ENCODE measurements at places on chromosomes 6 and 20.

GRCh38 chr6:17015551-17016381, 86.1 kb upstream of the STMND1 start:
- peak; percentile 4 for DNase-seq

- no peak for DNase-seq
Observed at GRCh38 chr20:34309691-34310090, 6.5 kb upstream of the AHCY start.

DNA sequence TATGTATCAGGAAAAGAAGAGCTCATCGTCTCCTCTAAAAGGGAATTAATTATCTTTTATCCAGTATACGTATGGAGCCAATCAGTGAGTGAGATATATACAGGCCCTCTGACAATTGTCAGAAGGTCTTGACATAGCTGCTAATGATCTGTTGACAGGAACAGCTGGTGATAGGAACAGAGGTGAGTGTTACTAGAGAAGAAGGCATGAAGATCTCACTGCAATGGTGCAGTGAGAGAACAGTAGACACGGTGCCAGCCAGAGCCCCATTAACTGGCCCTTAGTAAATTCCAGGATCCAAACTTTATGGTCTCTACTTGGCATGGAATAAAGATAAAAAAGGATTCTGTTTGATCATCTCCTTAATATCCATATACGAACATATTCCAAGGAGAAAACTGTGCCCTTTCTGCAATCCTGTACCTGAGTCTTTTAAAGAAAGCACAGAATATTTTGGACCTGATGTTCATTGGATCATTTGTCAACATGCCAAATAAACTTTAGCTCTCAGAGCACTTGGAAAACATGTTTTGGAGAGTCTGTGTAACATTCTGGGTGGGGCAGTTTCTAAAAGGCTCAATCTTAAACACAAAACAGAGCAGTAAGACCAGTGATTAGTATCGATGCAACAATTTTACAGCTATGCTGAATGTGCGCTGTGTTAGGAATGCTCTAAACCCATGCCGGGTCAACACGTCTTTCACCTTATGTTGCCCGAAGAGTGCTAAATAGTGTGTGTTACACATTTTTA, 135.8 kb upstream of the CITED2 start:
- no peak for DNase-seq

DNA sequence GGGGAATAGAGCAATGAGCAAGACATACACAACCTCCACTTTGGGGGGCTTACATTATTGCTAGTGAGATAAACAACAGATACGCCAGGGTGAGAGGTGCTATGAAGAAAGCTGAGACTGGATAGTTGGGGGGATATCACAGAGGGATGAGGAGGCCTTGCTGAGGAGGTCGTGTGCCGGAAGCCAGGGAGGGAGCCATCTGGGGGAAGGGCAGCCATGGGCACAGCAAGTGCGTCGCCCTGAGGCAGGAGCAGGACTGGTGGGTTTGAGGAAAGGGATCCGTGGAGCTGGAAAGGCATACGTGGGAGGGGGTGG, 12.2 kb upstream of the BAK1 start:
- DNase-seq: no peak

- no peak for DNase-seq
Observed at GRCh38 chr6:2165286-2165685, 80.1 kb downstream of the GMDS start.

DNA sequence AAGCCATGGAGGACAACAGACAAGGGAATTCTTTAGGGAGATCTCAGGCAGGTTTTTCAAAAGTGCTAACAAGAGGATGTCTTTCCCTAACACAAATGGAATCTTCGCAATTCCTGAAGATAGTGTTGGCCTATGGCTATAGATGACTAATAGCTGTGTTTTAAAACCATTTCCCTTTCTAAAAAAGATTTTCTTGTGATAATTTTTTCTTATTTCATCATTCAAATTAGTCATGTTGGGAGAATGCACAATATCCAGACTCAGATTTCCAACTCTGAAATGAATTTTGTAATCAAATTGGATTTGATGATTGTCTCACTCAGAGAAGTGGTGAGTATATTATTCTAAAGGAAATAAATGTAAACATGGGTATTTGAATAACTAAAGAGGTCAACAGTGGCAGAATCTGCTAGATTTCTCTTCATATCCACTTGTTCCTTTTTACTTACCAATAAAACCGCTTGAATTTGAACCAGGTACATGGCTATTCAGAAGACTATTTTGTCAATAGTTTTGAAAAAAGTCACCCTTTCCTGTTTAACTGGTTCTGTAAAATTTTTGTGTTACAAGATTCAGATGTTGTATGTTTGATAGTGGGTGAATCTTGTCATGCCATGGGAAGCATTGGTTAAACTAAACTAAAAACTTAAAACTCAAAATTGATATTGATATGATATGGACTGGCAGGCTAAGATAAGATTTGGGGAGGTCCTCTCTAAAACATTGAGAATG, 1223.7 kb upstream of the EYS start:
- no peak for DNase-seq

DNA sequence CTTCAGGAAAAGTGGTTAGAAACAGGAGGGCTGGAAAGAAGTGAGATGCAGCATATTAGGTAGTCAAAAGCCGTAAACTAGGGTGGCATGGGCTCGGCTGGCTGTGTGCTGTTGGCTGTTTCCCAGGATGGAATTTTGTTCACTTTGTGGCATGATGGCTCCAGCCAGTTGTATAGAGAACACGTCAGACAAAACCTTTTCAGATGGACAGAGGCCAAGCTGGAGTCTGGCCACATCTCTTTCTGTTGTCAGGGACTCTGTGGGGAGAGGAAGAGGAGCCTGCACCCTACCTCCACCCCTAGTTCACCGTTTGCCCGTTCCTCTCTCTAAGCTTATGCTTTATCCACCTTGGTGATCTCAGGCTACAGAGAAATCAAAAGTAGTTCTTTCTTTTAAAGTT, 22.0 kb downstream of the C6orf89 start:
- DNase-seq: no peak

DNA sequence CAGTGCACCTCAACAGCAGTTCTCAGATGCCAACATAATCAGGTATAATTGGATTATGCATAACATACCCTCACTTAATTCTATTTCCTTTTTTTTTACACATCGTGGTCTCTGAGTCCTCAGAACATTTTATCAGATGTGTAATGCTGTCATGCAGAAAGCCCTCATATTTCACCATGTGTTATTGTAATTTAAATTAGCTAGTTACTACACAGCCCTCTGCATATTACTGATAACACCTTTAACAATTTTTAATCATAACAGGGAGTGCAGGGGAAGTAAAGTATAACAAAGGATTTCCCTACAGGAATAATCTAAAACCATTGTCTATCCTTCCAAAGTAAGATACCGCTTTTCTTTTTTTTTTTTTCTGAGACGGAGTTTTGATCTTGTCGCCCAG, 91.9 kb upstream of the CCDC28A start:
- no peak for DNase-seq

DNA sequence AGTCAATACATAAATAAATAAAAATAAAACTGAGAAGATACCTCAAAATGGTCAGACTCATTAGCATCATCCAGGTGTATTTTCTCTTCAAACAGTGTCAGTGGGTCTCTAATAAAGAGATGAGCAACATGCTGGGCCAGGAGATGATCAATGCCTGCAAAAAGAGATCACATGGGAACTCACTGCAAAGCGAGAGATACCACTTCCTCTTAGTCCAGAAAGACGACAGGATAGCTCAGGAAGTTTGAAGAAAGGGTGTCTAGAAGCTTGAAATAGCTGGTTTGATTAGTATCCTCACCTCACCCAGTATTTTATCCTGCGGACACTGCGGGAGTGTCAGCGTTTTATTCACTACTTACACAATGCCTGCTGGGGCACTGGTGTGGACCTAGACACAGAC, 38.0 kb downstream of the GCLC start:
- no peak for DNase-seq

- no peak for DNase-seq
Observed at GRCh38 chr6:61857541-61857940, 428.5 kb downstream of the KHDRBS2 start.

DNA sequence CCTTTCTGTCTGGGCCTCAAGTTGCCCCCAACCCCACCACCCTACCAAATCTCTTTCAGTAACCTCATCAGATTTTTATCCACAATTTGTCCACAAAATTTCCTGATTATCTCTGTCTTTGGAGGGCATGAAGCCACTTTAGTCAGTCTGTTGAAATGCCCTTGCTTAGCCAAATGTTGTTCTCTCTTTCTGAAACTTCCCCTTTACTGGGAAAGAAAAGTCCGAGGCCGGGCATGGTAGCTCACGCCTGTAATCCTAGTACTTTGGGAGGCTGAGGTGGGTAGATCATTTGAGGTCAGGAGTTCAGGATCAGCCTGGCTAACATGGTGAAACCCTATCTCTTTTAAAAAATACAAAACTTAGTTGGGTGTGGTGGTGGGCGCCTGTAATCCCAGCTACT, 33.8 kb downstream of the TOMM6 start:
- DNase-seq: no peak

DNA sequence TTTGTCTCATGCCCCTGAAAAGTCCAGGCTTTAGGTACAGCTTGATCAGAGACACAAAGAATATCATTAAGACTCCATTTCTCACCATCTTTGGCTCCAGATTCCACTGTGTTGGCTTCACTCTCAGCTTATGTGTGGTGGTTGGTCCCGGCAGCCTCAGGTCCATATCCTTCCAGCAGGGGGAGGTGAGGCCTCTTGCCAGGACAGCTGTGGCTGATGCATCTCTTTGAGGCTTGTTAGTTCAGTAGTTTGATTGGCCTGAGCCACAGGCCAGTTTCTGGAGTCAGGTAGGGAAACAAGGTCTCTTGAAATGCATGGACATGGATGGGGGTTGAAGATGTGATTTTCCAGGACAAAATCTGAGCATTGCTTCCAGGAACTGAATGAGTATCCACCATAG, 62.4 kb downstream of the JAG1 start:
- no peak for DNase-seq

- DNase-seq: no peak
Observed at GRCh38 chr20:24148372-24148771, 159.8 kb upstream of the GGTLC1 start.

DNA sequence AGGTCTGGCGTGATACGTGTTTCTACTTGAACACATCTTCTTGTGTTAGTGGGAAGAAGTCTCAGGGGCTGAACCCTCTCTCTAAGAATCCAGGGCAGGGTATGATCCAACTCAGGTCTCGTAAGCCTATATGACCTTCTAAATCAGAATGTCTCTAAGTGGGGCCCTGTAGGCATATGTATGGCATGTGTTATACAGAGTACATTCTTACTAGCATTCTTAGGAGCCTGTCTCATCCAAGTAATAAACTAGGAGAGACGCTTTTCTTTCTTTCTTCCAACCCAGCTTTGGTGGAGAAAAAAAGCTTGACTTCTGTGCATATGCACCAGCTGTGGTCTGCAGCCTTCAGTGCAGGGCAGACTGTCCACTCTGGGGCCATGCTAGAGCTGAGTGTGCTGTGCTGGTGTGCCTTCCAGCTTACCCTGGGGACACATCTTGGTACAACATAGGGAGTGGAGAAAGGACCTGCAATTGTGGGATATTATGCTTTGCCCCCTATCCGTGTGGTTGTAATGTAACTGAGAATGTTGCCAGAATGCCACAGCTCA, 47.3 kb downstream of the L3MBTL3 start:
- DNase-seq: no peak

DNA sequence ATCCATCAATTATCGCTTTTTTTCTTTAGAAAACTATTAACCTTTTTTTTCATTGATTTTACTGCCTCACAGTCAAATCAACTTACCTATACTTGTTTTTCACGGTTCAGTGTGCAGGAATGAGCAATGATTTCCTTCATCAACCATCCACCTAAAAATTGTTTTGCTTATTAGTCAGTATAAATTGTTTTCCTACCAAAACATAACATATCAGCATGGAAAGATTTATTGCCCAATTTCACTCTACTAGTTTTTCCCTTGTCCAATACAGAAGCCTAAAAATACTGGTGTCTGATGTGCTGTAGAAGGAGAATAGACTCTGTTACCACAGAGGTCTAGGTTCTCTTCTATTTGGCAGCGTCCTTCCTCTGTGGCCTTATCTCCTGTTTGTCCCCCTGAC, 558.2 kb upstream of the CITED2 start:
- DNase-seq: no peak

GRCh38 chr20:62405108-62405980, 1.7 kb downstream of the CABLES2 start:
- no peak for DNase-seq
